Astrocyte (in vitro differentiated cells and primary cell): ENCODE measurements at places on chromosomes 11 and 22.
A peak's percentile ranks its signal among the peaks of the same experiment; 100 is the strongest.

GRCh38 chr11:132402071-132402684 is 1031.8 kb downstream of the NTM start:
- peak; percentile 36 for DNase-seq

- DNase-seq = no peak
Measured at GRCh38 chr11:2319791-2320472, 18.1 kb downstream of the TSPAN32 start.

- DNase-seq = no peak
Measured at GRCh38 chr11:40273192-40273732, 1186.2 kb downstream of the LRRC4C start.

- DNase-seq = peak; percentile 50
Measured at GRCh38 chr11:1782831-1783724, 19.4 kb upstream of the CTSD start.

- DNase-seq = no peak
Measured at GRCh38 chr11:44839458-44840084, 111.1 kb downstream of the TP53I11 start.

DNA sequence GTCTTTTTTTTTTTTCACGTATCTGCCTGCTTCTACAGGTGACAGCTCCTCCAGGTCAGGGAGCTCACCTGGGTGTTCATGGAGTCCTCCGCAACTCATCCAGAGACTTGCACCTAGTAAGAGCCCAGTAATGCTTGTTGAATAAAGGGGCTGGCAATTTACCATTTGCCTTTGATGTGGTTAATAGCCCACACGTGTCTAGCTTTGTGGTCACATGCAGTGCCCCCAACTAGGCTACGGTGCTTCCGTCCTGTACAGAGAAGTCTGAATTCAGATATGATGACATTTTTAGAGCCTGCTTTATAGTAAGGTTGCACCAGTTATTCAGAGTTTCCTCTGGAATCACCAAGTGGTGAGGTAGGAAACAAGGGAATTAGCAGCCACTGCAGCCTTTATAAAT is 199.4 kb upstream of the MTMR2 start:
- DNase-seq = no peak

DNA sequence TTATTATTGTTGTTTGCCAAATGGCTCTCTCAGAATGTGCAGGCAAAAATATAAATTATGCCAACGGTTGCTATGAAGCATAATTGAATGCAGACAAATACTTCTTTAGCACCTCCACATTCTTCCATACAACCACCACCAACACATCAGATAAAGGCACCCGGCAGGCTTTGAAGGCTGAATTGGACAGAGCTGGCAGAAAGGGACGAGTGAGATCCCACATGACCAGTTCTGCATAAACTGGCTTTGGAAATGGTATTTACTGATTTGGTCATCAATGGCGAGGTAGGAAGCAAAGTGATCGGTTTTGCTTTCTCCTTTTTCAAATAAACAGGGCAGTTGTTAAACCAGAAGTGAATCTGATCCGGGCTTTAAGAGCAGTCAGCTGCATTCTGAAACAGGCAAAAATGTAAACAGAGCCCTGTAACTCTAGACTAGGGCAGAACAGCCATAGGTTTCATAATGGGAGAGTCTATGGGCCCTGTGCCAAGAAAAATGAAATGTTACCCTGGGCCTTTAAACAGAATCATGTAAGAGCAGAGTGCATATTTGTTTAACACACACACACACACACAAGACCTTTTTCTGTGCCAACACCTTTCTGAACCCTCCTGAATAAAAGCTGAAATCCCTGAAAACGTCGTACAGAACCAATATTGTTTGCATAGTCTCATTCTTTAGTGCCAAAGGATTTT is 97.7 kb downstream of the MPPED2 start:
- peak; percentile 43 for DNase-seq

- DNase-seq = no peak
Measured at GRCh38 chr11:7031471-7031871, 11.2 kb downstream of the NLRP14 start.

DNA sequence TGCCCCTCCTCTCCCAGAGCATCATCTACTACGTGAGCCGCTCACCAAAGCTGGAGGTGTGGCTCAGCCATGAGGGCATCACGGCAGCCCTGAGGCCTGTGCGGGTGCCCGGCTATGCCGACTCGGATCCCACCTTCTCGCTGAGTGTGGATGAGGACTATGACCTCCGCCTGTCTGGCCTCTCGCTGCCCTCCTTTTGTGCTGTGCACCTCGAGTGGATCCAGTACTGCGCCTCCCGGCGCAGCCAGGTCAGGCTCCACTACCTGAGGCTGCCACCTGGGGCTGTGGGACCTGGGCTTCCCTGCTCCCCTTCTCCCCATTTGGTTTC is 3.8 kb upstream of the SIPA1 start:
- no peak for DNase-seq

DNA sequence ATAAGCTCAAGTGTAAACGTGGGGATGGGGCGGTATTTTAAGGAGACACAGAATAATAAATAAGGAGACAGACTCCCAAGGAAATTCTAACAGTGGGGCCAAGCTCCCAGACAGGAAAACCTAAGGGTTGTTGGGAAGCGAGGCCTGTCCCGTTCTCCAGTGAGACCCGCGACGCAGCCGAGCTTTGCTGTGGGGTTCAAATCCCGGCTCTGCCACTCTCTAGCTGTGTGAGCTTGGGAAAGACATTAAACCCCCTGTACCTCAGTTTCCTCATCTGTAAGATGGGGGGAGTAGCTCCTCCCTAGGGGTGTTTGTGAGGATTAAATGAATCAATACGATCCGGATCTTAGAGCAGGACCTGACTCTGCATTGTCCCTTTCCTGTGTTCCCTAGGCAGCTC is 106.8 kb downstream of the TRIM29 start:
- DNase-seq = no peak

GRCh38 chr22:21629255-21630149 is at the start of gene YDJC:
YDJC (minus strand) TSS chr22:21630022; CDS start chr22:21630014, 8 bp downstream.
- peak; percentile 73 for DNase-seq

DNA sequence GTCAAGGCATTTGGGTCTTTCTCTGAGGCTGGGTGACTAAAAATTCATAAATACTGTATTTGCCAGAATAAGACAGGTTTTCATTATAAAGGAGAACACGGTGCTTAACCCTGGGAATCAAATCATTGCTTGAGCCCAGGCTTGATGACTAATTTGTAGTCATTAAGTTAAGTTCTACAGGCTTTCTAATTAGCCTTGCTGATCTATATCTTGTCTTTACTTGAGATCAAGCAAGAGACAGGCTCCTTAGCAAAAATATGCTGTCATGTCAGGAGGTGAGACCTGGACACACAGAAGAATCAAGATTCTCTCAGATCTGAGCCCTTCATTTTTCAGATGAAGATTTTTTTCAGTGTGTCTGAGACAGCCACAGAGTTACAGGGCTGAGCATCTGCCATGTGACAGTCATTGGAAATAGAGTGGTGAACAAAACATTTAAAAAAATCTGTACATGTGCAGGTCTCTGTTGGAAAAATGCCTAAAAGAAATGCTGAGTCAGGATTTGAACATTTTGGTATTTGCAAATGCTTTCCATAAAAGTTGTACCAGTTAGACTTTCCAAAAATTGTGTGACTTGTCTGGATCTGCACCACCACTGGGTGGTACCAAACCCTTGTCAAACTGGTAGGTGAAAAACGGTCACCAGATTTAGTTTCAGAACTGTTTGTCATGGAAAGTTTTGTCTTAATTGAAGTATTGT is 14.6 kb downstream of the ACAT1 start:
- DNase-seq = peak; percentile 23

DNA sequence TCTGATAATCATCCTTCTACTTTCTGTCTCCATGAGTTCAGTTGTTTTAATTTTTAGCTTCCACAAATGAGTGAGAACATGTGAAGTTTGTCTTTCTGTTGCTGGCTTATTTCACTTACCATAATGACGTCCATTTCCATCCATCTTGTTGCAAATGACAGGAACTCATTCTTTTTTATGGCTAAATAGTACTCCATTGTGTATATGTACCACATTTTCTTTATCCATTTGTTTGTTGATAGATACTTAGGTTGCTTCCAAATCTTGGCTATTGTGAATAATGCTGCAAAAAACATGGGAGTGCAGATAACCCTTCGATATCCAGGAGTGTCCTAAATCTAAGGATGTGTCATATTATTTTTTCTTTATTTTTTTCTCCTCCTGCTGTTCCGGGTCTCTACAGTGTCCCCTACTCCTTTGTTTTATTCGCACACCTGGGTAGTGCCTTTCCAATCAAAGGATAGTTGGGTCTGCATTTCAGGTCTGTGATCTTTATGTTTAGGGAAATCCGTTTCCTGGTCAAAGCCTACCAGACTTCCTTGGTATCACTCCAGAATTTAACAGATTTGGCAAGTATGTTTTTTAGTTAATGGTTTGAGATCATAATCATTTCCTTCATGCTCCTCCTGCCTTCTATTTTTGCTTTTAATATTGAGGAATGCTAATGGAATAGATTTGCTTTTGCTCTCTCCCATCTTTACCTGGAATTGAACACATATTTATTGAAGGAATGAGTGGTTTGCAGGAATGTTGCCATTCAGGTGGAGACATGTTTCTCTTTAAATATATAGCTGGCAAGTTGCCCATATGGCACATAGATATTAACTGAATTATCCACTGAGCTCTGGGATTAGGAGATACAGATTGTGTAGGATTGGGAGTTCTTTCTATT is 53.7 kb downstream of the ARHGEF12 start:
- no peak for DNase-seq

GRCh38 chr22:19527861-19528417 is 3.7 kb upstream of the CLDN5 start:
- DNase-seq = peak; percentile 24

- DNase-seq = no peak
Measured at GRCh38 chr11:30586251-30587144, at the start of gene MPPED2. MPPED2 (minus strand) TSS chr11:30586353; CDS start chr11:30580373, 5,980 bp downstream.

DNA sequence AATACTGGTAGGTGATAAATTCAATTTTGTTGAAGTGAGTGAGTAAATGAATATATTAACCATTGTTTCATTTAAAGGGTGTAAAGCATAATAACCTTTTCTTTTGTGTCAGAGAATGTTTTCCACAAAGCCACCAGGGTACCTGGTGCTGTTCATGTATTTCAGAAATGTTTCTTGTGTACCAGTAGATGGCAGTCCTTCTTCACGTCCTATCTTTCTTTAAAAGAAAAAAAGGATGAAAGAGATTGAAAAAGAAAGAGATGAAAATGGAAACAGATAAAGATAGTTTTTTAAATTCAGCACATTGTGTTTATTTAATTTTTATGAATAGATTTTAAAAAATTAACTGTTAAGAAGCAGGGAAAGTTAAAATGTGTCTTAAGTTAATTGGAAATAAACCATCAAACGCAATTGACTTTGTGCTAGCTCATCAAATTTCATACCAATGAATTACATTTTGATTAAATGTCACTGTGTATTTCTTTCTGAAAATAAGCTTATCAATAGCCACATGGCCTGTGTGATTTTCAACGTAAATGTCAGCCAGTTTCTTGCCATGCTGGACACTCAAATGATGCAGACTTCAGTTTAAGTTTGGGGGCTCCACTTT is 65.5 kb upstream of the CHORDC1 start:
- DNase-seq = peak; percentile 8

- no peak for DNase-seq
Measured at GRCh38 chr11:134575504-134576230, 163.6 kb upstream of the B3GAT1 start.

GRCh38 chr11:36791957-36792356 is 193.9 kb upstream of the RAG2 start:
- DNase-seq = no peak

DNA sequence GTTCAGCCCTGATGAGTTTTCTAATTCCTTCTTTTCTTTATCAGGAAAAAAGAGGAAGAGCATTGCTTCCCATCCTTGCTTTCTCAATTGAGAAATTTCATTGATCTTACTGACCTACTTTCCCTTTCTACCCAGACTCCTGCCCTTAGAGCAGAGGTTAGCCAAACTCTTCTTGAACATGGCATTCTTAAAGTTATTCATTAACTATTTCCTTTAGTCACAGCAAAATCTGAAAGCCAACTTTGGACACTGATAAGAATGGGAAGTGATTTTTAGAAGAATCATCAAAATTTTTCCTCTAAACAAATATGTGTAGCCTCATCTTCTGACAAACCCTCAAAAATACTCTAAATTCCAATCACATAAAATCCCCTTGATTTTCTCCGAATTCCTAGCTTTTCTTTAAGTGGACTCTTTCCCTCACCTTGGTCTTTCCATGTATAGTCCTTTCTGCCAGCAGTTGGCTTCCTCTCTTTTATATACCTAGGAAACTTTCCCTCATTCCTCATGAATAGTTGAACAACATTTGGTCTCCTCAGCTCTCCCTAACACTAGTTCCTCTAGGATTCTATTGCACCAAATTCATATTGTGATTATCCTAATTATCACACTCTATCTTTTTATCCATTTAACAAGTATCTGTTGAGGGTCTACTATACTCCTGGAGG is 566.7 kb upstream of the CCDC90B start:
- DNase-seq = no peak

DNA sequence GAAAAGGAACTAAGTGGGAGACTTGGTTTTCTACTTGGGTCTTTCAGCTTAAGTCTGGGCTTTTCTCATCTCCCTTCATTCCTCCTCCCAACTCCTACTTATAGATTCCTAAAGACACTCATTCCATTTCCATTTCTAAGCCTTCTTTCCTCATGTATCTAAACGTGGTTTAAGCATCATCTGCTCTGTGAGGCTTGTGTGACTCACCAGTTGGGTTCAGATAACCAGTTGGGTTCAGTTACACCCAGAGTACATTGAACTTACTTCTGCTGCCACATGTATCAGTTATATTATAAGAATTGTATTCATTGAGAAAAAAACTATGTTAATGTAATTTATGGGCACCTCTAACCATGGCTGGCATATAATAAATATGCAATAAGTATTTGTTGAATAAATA is 831.2 kb upstream of the CCDC90B start:
- peak; percentile 33 for DNase-seq

- DNase-seq = peak; percentile 10
Measured at GRCh38 chr22:33513388-33514338, 406.6 kb downstream of the LARGE1 start.

- no peak for DNase-seq
Measured at GRCh38 chr11:125167292-125167953, 2.9 kb downstream of the PKNOX2 start.

- DNase-seq = no peak
Measured at GRCh38 chr22:27840436-27840835, 38.9 kb upstream of the MN1 start.

GRCh38 chr11:19382131-19382611 is 141.4 kb upstream of the E2F8 start:
- no peak for DNase-seq

- DNase-seq = no peak
Measured at GRCh38 chr11:24046731-24047130, 450.1 kb upstream of the LUZP2 start.

GRCh38 chr11:100827934-100828661 is 141.0 kb downstream of the ARHGAP42 start:
- peak; percentile 88 for DNase-seq

GRCh38 chr11:82959987-82960778 is 58.6 kb downstream of the DDIAS start:
- no peak for DNase-seq
